CD4-positive, alpha-beta T cell treated with Interleukin-6 at 100 ng/mL for 8 hours (primary cell): ENCODE measurements at places on chromosomes 6 and 20.

DNA sequence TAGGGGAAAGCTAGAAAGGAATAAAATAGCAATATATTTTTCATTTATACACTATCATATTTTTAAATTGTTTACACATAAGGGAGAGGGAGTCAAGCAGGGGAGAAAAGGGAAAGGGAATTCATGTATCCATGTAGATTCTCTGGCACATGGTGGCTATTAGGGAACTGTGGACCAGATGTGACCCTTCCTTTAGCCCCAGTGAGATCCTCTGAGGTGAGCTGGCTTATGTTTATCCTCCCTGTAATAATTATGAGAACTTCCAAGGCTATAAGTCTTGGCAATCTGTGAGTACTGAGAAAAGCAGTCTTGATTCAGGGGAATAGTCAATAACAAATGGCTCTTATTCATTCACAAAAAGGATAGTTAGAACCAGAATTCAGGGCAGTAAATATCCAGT is 42.6 kb downstream of the TSBP1 start:
- no peak for DNase-seq

GRCh38 chr6:111558690-111559187 is 46.9 kb downstream of the TRAF3IP2 start:
- DNase-seq, result no peak

DNA sequence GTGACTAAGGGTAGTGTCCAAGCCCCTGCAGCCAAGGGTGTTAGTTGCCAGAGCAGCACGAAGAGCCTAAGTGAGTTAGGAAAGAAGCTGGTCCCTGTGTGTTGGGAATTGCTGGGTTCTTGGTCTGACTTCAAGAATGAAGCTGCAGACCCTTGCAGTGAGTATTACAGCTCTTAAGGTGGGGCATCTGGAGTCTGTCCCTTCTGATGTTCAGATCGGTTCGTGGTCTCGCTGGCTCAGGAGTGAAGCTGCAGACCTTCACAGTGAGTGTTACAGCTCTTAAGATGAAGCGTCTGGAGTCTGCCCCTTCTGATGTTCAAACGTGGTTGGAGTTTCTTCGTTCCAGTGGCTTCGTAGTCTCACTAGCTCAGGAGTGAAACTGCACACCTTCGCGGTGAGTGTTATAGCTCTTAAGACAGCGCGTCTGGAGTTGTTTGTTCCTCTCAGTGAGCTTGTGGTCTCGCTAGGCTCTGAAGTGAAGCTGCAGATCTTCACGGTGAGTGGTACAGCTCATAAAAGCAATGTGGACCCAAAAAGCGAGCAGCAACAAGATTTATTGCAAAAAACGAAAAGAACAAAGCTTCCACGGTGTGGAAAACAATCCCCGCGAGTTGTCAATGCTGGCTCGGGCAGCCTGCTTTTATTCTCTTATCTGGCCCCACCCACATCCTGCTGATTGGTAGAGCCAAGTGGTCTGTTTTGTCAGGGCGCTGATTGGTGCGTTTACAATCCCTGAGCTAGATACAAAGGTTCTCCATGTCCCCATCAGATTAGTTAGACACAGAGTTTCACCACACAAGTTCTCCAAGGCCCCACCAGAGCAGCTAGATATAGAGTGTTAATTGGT is 31.8 kb downstream of the PXDC1 start:
- DNase-seq, result no peak

DNA sequence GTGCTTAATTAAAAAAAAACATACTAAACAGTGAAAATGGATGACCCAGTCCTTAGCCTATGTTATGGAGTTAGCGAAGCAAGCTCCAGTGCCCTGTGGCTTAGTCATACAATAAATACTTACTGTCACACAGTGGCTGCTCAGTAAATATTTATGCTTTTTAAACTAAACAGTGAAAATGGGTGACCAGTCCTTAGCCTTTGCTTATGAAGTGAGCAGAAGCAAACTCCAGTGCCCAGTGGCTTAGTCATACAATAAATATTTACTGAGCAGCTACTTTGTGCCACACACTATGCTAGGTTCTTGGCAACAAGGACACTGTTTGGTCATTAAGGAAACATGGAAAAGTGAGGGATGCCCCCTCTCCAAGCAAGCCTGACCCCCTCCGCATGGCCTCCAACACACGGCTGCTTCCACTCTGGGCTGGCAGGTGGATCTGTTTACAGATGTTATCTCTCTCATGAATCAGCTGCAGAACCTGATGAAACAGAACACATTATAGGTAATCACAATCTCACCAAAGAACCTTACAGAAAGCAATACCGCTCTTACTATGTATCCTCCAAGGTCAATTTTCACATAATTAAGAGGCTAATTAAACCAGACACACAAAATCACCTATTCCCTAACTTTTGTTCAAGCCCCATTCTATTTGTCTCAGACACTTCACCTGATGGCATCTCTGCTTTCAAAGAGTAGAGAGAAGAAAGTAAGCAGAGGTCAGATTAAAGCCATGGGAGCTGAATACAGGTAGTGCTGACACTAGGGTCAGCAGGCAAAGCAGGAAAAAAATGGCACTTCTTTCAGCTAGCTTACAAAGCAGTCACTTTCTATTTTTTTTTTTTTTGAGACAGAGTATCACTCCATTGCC is 27.3 kb downstream of the CDK5RAP1 start:
- DNase-seq, result no peak

DNA sequence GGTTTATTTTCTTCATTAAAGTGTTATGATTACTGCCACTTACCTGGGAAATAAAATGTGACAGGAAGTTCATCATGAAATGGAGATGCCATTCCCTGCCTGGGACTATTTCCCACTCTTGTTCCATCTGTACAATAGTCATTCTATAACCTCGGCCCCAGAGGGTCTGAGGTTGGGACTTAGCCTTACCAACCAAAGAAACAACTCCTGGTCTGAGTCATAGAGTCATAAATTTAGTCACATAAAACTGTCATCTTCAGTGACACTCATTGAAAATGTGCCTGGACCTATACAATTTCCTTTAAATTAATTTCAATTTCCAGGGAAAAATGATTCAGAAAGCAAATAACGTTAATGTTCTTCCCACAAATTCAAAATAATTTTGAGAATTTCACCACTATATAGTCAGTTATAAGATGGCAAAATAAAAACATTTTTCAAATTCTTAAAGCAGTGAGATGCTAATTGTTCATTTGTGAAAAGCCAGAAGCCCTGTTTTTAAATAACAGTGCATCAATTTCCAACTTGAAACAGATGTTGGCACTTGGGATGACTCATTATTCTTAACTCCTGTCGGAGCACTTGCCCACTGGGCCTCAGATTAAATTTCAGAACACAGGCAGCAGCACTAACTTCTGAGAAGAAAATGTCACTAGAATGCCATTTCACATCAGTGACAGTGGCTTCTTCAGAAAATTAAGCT is 201.2 kb upstream of the SMLR1 start:
- DNase-seq, result no peak

DNA sequence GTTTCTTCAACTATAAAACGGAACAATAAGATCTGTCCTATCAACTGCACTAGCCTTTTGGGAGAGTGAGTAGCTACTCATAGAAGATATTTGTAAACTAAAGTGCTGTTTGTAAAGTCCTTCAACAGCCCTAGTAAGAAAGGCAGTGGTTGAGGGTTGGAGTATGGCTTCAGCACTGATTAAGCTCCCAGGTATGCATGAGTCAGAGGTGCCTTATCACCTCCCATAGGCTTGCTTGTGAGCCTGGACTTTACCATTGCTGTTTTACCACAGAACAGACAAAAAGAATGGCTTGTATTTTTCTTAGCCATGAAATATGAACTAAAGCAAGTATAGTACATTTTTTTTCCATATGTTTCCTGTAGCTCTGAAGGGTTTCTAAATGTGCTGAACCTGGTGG is 44.1 kb downstream of the SAMD3 start:
- no peak for DNase-seq

- no peak for DNase-seq
These were observed at the start of gene LHFPL5 for GRCh38 chr6:35804996-35805736. Gene LHFPL5, plus strand, starts transcription at chr6:35805352. Its CDS starts 319 bp downstream, at chr6:35805671.

DNA sequence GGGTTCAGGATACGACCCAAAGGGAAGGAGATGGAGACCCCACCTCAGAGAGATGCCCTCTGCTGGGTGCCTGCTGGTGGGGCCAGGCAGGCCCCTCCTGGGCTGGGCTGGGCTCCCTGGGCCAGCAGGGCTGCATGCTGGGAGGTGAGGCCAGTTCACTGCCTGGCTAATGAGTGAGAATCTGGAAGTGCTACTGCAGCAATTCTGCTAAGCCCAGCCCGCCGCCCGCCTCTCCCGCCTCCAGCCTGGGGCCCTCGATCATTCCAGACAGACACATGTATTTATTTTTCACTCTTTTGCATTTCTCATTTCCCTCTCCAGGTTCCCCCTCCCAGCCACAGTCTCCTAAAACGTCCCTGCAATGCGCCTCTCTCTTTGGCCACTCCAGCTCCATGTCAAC is 79.6 kb downstream of the CDH22 start:
- no peak for DNase-seq

GRCh38 chr6:42136508-42137193 is 5.8 kb downstream of the C6orf132 start:
- DNase-seq, result no peak

DNA sequence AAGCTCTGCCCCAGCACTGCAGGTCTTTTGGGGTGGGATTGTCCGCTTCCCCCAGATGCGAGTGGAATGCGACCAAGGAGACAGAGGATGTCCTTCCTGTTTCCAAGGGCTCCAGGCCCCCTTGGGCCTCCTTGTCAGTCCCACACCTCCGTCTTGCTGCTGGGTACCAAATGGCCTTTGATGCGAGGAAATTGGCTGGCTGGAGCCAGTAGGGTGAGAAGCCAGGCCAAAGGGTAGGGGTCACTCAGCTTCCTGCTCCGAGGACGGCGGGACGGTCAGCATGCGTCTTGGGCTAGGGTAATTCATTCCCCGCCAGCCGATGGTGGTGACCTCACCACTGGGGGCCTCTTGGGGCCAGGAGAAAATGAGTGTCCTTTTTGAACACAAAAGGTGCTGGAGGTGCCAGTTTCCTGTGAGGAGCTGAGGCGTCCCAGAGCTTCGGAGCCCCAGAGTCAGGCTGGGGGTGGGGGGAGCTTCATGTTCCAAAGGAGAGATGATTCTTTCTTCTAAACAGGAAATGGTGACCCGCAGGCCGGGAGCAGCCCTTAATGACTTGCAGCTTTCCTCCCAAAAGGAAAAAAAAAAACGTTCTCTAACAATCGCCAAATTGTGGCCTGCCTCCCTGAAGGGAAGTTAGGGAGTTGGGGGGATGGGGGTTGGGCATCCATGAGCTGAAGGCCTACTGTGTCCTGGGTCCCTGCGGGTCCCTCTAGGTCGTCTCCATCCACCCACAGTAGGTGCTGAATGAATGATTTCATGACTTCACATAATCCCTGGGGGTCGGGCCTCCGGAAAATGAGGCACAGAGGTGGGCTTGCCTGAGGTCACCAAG is 6.7 kb downstream of the SNAI1 start:
- DNase-seq, result no peak

GRCh38 chr6:27601668-27602254 is 128.9 kb upstream of the ZNF184 start:
- DNase-seq, result no peak

- no peak for DNase-seq
These were observed 124.6 kb downstream of the ANKS1A start for GRCh38 chr6:35013701-35014100.

DNA sequence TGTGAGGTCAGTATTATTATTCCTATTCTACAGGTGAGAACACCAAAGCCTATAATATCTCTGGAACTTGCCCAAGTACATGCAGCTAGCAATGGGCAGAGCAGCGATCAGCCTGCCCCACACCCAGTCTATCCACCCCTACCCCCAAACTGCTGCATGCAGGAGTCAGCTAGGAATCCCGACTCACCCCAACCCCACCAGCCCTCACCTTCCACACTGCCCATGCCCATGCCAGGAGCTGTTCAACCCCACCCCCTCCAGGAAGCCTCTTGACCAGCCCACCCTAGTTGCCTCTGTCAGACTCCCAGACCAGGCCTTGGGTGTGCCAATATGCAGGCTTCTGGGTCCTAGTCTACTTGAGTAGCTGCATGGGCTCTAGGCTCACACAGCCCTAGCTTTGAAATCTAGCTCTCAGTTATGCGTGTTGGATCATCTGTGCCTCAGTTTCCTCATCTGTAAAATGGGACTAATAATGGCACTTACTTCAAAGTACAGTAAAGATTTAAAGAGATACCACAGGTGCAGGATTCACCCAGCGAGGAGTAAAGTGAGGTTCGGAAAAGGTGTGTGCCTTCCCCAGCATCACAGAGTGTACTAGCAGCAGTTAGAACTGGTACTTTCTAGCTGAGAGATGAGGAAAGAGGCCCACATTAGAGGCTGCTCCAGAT is 173.2 kb downstream of the VEGFA start:
- no peak for DNase-seq

- no peak for DNase-seq
These were observed 11.4 kb upstream of the TSPYL4 start for GRCh38 chr6:116265041-116265829.

DNA sequence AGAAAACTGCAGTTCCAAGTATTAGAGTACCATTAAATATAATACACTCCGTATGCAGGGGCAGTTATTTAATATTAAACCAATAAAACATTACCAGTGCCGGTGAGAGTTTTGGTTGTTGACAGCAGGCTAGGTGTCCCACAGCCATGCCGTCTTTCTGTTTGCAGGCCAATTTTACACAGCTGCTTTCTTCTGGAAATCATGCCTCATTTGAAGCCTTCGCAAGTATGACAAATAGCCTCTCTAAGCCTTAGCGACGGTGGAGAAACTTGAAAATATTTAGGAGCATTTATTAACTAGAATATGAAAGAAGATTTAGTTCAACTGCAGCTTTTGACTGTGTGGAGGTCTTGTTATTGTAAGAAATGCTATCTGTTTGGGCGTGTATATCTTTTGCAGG is 226.0 kb downstream of the BMP2 start:
- DNase-seq, result no peak
